ENCODE measurements at places on chromosomes 7 and 10. TPM values are rescaled to one million over a fixed set of nuclear protein-coding genes. Genes with fewer than 3 reads are reported as not detected.

DNA sequence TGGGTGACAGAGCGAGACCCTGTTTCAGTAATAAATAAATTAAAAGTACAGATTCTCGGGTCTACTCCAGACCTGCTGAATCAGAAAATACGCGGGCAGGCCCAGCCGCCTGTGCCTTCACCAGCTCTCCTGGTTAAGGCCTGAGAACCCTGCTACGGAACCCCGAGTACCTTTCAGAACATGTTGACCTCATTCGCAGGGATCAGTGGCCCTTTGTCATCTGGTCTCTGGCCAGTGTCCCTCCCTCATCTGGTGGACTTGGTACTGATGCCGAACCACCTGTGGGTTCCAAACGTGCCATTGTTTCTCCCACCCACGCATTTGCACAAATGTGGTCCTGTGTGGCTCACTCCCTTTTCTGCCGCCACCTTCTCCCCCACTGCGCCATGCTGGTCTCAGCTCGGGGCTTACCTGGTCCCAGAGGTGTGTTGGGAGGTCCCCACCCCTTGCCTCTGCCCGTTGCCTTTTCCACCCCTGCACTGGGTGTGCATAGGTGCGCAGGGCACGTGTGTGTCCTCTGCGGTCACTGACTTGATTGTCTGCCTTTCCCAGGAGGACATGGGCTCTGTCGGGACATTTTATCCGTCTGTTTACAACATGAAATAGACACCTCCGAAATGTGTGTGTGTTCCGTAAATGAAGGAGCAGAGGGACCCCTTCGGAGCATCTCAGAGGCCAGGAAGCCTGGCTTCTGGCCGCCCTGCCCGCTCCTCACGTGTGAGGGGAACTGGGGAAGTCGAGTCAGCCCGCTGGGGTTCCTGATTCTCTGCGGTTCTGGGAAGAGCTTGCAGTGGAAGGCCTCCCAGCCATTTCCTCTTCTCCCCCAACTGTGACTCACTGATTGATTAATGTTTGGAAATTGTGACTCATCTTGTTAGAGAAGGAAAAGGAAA is 135.2 kb downstream of the CUX1 start:
- no peak for DNase-seq

DNA sequence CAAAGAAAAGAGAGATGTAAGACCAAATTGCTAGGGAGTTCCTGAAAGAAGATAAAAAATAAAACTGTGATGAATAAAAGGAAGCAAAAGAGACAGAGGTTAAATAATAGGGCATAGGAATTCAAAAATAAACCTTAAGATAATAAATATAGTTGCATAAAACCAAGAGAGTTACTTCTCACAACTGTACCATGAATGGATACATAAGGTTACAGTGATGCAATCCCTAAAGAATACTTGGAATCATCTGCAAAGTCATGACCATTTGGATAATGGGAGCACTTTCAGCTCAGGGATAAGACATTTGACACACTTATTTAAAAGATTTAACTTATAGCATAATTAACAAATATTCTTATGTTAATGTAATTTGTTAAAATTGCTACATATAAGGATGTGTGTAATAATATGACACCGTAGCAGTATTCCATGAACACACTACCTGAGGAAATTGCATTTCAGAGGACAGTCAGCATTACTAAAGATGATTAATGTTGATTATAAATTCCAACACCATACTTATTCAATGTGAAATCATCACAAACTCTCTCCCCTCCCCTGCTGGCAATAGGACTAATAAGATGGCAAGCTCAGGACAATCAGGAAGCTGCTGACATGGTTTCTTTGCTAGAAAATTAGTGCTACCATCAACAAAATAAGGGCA is 202.1 kb upstream of the AKR1E2 start:
- no peak for DNase-seq

DNA sequence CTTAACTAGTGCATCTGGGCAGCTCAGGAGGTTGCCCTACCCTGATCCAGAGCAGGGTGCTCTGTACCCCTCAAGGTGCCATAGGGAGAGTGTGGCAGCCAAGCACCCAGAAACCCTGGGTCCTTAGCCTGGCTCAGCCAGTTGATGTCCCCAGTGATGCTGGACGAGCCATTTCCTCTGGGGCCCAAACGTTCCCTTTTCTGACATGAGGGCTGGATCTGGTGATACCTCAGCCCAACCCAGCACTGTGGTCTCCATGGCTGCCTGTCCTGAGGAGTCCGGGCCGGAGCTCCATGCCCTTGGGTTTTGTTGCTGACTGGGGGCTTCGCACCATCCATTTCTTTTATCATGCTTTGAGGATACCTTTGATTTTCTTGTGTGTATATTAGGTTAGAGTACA is 87.9 kb upstream of the IKZF1 start:
- DNase-seq = no peak

DNA sequence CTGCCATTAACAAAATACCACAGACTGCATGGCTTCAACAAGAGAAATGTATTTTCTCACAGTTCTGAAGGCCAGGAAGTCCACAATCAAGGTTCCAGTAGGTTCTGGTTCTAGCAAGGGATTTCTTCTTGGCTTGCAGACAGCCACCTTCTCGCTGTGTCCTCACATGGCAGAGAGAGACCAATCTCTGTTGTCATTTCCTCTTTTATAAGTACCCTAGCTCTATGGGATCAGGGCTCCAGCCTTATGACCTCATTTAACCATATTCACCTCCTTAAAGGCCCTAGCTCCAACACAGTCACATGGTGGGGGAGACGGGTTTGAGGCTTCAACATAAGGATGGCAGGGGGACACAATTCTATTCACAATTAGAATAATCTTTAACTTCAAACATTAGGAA is 23.6 kb downstream of the ABI1 start:
- no peak for DNase-seq

The CNTNAP2 gene
- total RNA-seq = not detected

DNA sequence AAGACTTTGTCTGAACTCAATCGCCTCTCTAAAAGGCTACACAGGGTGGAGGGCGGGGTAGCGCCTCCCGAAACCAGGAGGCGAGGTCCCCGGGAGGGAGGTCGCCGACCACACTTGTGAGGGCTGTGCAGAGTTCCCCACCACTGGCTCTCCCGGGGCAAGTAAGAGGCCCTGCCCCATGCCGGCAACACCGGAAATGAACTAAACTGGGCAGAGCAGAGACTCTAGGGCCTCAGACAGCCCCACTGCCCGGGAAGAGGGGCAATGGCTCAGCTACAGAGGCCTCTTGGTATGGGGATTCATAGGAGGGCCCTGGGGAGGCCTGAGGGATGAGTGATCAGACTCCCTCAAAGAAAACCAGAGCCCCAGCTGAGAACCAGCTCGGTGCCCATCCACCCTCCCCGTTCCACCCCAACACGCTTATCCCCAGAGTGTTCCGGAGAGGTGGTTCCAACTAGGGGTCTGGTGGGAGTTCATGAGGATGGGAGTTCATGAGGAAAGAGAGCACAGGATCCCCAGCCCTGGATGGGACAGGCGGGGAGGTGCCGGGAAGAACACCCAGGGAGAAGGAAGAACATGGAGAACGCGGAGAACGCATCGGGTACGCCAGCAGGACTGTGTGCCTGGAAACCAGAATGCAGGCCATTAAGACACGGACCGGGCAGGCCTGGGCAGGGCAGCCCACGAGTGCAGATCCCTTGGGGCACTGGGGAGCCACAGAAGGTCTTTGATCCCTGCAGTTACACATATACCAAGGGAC is 89.4 kb upstream of the MYL10 start:
- no peak for DNase-seq

DNA sequence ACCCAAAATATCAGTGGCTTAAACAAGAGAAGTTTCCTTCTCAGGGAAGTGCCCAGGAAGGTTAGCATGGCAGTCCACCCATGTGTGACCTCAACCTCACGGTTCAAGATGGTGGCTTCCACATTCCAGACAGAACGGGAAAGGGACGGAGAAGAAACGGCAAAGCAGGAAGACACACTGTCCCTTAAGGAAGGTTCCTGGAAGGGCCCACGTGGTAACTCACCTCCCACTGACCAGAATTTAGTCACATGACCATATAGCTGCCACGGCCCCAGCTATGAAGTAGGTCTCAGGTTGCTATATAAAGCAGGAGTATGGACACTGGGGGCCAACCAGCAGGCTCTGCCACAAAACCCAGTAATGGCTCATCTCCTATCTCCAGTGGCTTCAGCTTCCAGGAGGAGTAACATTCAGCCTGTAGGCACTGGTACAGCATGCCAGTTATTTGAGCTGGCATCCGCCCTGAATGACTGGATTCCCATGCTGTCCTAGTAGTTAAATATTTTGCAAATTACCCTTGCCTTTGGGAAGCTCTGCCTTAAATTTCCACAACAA is 278.5 kb upstream of the KLF14 start:
- DNase-seq = no peak

DNA sequence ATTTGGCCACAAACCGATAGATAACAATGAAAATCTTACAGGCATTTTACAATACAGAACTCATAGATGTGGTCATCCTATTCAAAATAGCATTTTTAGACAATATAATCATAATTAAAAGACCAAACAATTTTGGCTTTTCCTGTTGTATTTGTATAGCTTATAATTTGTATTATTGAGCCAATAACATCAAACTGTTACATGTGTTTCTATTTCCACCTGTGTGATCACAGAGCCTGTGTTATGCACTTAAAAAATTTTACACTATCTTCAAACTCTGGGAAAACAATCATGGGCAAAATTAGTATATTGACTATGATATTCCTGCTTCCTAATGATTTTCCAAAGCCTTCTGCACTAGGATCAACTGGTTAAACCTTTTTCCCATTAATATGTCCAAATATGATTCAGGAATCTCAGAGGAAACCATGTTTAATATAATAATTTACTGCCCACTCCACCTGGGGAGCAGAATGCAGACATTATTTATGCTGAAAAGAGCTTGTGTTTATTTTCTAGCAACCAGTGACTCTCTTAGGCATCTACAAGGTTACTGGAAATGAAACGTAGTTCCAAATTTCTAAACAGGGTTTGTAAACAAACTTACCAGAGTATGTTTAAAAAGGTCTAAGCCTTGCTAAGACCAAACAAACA is 1.7 kb downstream of the RHOBTB1 start:
- no peak for DNase-seq

The LRRC61 gene
- 24.9 TPM for total RNA-seq

- no peak for DNase-seq
Observed at GRCh38 chr7:100827330-100828226, at the start of gene EPHB4. Gene EPHB4, minus strand, starts transcription at chr7:100827523. Its CDS starts 493 bp downstream, at chr7:100827030.

The SFRP5 gene
- not detected for total RNA-seq

DNA sequence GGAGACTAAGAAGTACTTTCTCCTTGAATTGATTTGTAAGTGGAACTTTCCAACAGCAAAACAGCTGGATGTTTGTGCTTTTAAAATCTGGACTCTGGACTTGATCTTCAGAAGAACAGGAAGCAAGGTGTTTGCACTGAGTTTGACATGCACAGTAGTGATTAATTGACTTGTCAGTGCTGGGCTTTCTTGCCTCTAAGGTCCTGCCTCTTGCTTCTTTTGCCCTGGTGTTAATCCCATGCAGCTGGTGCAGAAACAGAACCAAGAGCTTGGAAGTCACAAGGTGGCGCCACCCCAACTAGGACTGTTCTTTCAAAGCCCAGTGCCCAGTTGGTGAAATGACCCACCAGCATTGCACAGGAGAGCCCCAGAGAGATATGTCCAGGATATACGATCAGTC is 66.8 kb upstream of the SEPHS1 start:
- DNase-seq = no peak

DNA sequence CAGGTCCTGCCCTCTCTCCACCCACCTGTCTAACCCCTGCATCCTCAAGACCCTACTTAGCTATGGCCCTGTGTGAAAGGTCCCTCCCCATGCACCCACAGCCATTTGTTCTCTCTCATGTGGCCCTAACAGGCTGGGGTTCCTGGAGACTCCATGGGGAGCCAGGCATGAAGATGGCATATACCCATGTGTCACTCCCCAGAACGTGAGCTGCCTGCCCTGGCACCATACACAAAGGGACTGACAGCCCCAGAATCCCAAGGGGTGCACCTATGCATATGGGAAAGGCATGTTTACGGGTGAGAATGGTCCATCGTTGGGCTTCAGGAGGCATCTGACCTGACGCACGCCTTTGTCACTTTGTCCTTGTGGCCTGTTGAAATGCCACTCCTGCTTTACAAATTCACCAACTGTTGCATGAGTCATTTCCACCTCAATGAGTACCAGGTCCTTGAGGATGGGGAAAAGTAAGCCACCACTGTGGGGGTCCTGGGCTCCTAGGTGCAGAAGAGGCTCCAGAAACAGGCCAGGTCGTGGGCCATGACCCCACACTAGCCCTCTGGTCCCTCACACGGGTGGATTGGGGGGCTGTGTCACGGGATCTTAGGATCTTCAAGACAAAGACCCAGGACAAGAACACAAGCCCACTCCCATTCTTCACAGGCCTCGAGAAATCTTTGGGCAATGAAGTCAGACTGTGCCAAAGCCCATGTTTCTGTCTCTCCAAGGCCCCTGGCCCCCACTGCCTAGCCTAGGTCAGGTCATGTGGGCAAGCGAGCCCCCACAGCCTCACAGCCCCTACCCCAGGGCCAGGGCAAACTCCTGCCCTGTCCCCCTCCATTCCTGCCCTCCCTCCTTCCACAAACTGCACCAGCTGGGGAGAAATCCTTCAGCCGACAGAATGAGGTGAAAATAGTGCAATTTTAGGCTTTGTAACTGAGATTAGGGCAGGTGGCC is 8.6 kb downstream of the GPRIN2 start:
- no peak for DNase-seq

- DNase-seq = no peak
Observed at GRCh38 chr10:124963866-124964720, 22.2 kb downstream of the ZRANB1 start.

- DNase-seq = no peak
Observed at GRCh38 chr10:44279426-44280126, 105.3 kb downstream of the CXCL12 start.

DNA sequence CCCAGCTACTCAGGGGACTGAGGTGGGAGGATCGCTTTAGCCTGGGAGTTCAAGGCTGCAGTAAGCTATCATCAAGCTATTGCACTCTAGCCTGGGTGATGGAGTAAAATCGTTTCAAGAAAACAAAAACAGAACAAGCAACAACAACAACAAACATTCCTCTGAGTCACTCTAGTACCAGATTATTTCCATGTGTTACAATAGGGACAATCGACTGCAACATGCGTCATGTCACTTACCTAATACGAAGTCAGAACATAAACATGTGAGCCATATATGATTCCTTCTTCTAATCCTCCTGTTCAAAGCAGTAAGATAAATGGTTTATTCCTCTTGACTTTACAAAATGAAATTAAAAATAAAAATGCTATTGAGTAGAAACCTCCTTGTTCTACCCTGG is 57.3 kb downstream of the ZNF438 start:
- no peak for DNase-seq

DNA sequence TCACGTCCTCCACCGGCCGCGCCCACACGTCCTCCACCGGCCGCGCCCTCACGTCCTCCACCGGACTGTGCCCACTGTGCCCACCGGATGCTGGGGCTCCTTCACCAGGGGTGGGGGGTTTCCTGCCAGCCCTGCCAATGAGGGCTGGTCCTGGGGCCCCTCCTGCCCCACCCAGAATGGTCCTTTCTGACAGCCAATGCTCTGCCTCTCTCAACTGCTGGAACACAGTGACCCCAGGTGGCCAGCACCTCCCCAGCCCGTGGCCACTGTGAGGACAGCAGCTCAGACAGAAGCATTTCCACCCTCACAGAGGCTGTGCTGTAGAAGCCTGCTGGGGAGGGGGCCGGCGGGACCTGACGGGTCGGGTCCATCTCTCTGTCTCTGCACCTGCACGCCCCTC is 90.1 kb upstream of the DNAAF5 start:
- peak; percentile 29 for DNase-seq

The ACHE gene
- total RNA-seq = 0.17 TPM

- DNase-seq = no peak
Observed at GRCh38 chr10:93947055-93947454, 46.7 kb upstream of the PLCE1 start.

- no peak for DNase-seq
Observed at GRCh38 chr7:91691865-91692264, 188.6 kb downstream of the MTERF1 start.
